ENCODE measurements at places on chromosomes 6 and 20. TPM values are rescaled to one million over a fixed set of nuclear protein-coding genes. Genes with fewer than 3 reads are reported as not detected.
A peak's percentile ranks its signal among the peaks of the same experiment; 100 is the strongest.

The HLA-A gene
- total RNA-seq, result 1,413 TPM

The EDN3 gene
- total RNA-seq, result 0.10 TPM

DNA sequence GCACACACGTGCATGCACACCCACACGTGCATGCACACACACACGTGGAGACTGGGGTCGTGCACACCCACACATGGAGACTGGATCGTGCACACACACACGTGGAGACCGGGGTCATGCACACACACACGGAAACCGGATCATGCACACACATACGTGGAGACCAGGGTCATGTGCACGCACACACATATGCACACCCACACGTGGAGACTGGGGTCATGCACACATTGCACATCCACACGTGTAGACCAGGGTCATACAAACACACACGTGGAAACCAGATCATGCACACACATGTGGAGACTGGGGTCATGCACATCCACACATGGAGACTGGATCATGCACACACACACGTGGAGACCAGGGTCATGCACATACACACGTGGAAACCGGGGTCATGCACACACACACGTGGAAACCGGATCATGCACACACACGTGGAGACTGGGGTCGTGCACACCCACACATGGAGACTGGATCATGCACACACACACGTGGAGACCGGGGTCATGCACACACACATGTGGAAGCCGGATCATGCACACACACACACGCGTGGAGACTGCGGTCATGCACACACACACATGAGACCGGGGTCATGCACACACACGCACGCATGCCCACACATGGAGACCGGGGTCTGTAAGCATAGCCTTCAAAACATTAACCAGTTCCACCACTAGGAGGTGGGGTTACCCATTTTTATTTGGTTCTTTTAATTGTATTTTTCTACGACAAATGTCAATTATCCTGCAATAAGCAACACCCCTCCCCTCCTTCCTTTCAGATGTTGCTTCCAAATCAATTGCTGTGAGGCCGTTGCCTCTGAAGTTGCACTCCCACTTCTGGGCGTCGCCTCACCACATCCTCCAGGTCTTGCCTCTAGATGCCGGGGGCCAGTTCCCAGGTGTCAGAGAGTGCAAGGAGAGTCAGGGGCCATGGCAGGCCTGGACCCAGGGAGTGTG is 95.8 kb downstream of the TMEM242 start:
- peak; percentile 28 for DNase-seq
- no peak overlapping the region for H3K27ac ChIP-seq

DNA sequence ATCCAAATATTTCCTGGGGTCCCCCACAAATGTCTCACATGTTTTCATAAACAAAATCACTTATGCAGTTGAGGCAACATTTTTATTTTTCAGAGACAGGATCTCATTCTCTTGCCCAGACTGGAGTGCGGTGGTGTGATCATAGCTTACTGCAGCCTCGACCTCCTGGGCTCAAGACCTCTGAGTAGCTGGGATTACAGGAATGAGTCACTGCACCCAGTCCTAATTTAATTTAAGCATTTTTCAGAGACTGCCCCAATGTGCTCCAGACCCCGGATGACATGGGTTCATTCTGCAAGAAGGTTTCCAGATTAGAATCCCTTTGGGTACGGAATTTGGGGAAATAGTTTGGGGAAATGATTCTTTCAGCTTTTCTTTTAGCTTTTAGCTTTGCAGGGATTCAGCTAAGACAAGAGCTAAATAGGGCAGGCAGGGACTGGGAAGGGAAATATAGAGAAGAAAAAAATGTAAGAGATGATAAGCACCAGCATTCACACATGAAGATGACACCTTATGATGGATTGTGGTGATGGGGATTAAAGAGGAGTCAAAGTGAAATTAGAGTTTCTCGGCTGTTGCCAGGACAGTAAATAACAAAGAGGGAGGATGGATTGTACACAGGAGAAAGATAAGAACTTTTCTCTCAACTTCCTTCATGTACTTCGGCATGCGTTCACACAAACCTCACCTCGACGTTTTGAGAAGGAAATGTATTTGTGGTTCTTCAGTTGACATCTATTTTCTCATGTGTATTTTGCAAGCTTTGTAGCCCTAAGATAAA is 169.4 kb upstream of the TAB2 start:
- H3K4me3 ChIP-seq, result peak overlapping the region; percentile 45
- peaks cover 46% of the 10 kb centered on the region for H3K36me3 ChIP-seq
- H3K4me1 ChIP-seq, result peaks cover 87% of the 10 kb centered on the region
- H3K27ac ChIP-seq, result peak overlapping the region; percentile 91
- DNase-seq, result peak; percentile 47
- no peaks in the 10 kb centered on the region for H3K27me3 ChIP-seq

- peak overlapping the region; percentile 8 for H3K4me3 ChIP-seq
- peak overlapping the region; percentile 90 for H3K27ac ChIP-seq
- H3K4me1 ChIP-seq, result peaks cover 60% of the 10 kb centered on the region
- peaks cover 30% of the 10 kb centered on the region for H3K36me3 ChIP-seq
Observed at GRCh38 chr6:2938004-2938631, 33.2 kb downstream of the SERPINB6 start.

- H3K27ac ChIP-seq, result no peak overlapping the region
- peaks cover 2% of the 10 kb centered on the region for H3K27me3 ChIP-seq
- no peaks in the 10 kb centered on the region for H3K4me1 ChIP-seq
Observed at GRCh38 chr20:50040432-50041245, 57.9 kb downstream of the SNAI1 start.

- DNase-seq, result no peak
- H3K27me3 ChIP-seq, result peaks cover 3% of the 10 kb centered on the region
- no peaks in the 10 kb centered on the region for H3K36me3 ChIP-seq
- no peak overlapping the region for H3K4me3 ChIP-seq
- H3K27ac ChIP-seq, result no peak overlapping the region
- no peaks in the 10 kb centered on the region for H3K4me1 ChIP-seq
Observed at GRCh38 chr6:43995137-43995536, 132.1 kb downstream of the MRPL14 start.
